ENCODE measurements at places on chromosomes 2 and 18.
A peak's percentile ranks its signal among the peaks of the same experiment; 100 is the strongest.

- no peak for DNase-seq
These were observed 828.6 kb downstream of the TRIB2 start for GRCh38 chr2:13545320-13545719.

GRCh38 chr2:36379710-36380448 is 24.3 kb downstream of the CRIM1 start:
- DNase-seq, result no peak

- DNase-seq, result no peak
These were observed 10.9 kb upstream of the CDH20 start for GRCh38 chr18:61322265-61322873.

GRCh38 chr2:28423856-28424605 is 31.4 kb downstream of the FOSL2 start:
- DNase-seq, result no peak

DNA sequence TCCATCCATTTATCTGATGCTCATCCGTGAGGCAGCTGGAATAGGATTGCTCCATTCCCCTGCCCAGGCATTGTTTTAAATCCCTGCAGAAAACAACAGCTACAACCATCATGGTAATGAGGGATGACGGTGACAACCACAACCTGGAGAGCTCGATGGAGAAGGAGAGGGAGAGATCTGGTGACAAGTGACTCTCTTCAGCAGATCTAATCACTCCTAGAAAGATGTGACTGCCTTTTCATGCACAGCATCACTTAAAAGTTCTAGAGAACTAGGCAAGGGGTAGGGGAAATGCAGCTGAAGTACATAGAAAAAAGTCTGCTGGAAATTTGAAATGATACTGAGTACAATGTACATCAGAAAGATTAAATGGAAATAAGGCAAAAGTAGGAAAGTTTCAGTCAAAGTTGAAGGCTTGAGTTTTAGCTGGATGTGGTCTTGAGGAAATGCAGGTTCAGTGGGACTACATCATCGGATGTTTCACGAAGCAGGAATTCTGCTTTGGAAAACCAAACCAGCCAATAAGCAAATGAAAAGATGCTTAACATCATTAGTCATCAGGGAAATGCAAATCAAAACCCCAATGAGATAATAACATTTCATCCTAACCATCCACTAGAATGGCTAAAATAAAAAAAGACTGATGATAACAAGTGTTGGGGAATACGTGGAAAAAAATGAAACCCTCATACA is 6.8 kb upstream of the ARHGAP25 start:
- DNase-seq, result no peak

DNA sequence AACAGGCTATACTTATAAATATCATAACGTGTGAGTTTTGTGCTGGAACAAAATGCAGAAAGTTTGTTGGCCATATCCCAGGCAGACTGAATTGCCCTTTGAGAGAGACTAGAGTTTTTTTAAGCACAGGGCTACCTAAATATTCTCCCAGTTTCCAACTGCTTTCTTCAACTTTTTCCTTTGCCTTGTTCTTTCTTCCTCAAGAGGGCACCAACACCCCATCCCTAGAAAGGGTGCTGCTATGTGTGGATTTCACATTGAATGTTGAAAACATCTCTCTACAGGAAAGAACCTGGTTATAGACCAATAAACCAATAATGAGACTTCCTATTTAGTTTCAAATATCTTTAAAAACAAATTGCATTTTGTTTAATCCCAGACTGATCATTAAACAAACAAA is 87.9 kb downstream of the ICOS start:
- no peak for DNase-seq

DNA sequence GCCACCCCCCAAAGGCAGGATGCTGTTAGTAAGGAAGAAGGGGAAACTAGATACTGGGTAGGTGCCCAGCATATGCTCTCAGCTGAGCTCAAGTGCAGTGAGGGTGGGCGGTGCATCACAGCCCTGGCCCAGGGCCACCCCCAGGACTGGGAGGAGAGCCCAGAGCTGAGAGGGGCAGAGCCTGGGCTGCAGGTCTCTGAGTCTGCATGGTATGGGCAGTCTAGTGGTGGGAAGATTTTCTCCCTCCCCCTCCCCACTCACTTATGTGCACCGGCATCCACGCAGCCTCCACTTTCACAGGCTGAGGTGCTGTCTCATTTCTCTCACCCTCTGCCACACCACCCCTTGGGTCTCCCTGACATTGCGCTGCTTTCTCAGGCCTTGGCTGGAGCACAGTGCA is 48.5 kb upstream of the CAB39 start:
- DNase-seq, result no peak

DNA sequence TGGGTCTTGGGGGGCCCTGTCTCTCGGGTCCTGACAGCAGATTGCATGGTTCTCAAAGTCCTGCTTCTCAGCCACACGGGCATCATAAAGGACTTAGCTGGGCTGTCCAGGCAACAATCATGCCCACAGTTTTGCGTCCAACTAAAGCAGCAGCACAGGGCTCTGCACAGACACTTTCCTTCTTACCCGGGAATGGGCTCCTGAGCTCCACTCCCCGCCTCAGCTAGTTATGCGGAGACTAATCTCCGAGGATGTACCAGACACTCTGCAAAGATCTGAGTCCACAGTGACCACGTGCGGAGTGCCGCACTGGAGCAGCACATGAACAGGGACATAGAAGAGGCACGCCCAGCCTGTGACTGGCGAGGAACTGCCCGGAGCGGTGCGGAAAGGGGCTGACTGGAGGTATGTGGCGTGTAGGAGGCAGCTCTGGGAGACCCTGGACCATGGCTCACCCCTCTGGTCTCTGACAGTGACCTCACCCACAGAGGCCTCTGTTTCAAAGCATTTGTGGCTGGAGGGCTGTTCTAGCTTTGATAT is 270.0 kb downstream of the HDAC4 start:
- DNase-seq, result no peak

GRCh38 chr2:210158236-210158635 is 13.0 kb downstream of the KANSL1L start:
- no peak for DNase-seq

DNA sequence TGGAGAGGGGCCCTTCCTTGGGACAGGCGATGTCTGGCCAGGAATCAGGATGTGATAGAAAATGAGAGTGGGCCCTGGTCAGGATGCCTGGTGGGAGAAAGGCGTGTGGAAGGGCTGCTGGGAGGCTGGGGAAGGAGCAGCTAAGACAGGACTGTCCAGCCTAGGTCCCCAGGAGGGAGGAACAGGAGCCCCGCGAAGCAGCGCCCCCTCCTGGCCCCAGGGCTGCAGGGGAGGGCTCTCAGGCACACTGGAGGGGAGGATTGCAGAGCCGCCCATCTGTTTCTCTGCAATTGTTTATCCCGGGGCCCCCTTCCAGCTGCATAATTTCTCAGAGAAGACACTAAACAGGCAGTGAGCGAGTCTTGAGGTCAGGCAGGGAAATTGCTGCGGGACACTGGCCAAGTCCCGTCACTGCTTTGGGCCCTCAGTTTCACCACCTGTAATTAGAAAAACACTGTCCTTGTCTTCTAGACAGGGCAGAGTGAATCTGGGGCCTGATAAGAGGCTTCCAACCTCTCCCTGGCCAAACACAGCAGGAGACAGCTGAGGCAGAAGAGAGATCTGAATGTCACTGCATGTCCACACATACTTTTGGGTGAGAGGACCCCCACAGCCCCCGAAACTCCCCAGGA is 3.9 kb upstream of the NPPC start:
- DNase-seq, result no peak

DNA sequence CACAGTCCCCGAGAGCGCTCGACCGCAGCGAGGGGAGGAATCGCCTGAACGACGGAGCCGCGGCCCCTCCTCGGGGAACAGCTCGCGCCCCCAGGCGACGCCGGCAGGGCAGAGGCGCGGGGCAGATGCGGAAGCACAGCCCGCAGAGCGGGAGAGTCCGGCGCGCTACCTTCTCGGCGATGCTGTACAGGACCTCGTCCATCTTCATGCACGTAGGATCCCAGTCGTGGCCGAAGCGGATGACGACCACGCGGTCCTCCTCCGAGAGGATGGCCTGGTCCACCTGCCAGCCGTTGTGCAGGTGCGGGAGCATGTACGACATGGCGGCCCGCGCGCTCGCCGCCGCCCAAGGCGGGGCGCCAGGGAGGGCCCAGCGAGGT is 302 bp downstream of the TXNL4A start:
- DNase-seq, result no peak

- no peak for DNase-seq
These were observed 35.0 kb downstream of the SLC3A1 start for GRCh38 chr2:44310287-44310686.

DNA sequence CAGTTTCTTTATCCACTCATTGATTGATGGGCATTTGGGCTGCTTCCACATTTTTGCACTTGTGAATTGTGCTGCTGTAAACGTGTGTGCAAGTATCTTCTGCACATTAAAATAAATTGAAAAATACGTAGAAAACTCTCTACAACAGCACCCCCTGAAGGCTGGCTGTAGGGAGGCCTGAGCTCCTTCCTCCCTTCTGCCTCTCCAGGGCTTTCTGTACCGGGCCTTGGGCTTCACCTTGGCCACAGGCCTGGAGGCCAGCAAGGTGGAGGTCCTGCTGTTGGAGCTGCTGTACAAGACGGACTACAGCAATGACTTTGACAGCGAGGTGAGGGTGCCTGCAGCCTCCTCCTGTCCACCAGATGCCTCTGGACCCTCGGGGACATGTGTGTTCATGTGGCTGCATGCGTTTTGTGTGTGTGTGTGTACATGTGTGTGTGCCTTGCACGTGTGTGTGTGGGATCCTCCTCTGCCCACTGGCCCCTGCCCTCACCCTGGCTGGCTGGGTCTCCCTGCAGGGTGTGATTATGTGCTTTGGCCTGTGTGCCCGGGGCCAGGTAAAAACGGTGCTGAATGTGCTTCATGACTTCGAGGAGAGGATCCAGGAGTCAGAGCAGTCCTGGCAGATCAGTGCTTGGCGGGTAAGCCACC is 29.2 kb downstream of the MROH2A start:
- DNase-seq, result no peak

GRCh38 chr18:70127359-70127758 is 78.1 kb downstream of the RTTN start:
- no peak for DNase-seq

GRCh38 chr2:118881490-118882129 is 34.2 kb upstream of the EN1 start:
- DNase-seq, result peak; percentile 12

- DNase-seq, result no peak
These were observed 33.3 kb downstream of the IL1R2 start for GRCh38 chr2:102025016-102025501.

- no peak for DNase-seq
These were observed 21.3 kb upstream of the CD28 start for GRCh38 chr2:203685081-203685621.

DNA sequence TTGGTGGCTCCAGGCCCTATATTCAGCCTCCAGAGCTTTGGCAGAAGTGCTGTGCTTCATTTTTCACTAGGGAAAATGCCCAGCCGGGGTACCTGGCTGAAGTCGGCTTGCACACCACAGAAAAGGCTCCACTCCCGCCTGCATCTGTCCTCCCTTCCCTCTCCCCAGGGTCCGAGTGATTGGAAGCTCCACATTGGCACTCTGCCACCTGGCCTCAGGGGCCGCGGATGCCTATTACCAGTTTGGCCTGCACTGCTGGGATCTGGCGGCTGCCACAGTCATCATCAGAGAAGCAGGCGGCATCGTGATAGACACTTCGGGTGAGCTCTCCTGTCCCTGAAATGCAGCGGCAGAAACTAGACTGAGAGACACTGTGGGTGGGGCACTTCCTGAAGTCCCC is 47.4 kb downstream of the IMPA2 start:
- DNase-seq, result no peak

- DNase-seq, result no peak
These were observed 6.1 kb downstream of the ARPC2 start for GRCh38 chr2:218223046-218223445.

- no peak for DNase-seq
These were observed 324.3 kb upstream of the KLHL14 start for GRCh38 chr18:33097126-33097525.

- no peak for DNase-seq
These were observed 83.9 kb downstream of the PAX3 start for GRCh38 chr2:222214885-222215284.

DNA sequence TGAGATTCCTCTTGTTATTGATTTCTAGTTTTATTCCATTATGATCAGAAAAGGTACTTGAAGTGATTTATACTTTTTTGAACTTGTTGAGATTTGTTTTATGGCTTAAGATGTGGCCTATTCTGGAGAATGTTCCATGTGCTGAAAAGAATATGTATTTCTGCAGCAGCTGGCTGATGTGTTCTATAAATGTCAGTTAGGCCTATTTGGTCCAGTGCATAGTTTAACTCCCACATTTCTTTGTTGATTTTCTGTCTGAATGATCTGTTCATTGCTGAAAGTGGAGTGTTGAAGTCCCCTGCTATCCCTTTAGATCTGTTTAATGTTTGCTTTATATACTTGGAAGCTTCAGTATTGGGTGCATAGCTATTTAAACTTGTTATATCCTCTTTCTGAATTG is 7.1 kb upstream of the OR6B2 start:
- DNase-seq, result no peak

DNA sequence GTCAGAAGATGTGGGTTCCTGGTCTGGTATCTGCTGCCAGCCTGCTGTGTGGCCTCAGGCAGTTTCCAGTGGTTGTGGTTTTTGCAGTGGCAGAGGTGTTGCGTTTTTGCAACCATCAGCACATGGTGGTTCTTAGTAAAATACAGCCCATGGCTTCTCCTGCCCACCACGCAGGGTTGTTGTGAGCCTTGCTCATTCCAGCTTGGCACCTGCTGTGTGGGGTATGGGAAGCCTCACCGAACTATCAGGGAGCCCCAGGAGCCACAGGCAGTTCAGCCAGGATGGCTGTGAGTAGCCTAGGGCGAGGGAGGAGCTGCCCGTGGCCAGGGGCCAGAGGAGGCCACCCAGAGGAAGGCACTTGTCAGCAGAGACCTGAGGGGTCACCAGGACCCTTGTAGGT is 9.8 kb downstream of the ARID5A start:
- no peak for DNase-seq

- no peak for DNase-seq
These were observed 45.6 kb downstream of the INSIG2 start for GRCh38 chr2:118133916-118134315.

GRCh38 chr2:127348426-127349000 is 39.3 kb downstream of the MAP3K2 start:
- DNase-seq, result no peak

- DNase-seq, result no peak
These were observed 82.5 kb downstream of the EDAR start for GRCh38 chr2:108906403-108907077.

Measured in cerebellar nuclear complex (tissue), 1 donor.